ENCODE measurements at places on chromosomes 3 and 15. TPM values are rescaled to one million over a fixed set of nuclear protein-coding genes. Genes with fewer than 3 reads are reported as not detected.
A peak's percentile ranks its signal among the peaks of the same experiment; 100 is the strongest.

The KLHL40 gene
- polyA plus RNA-seq = not detected

The CD96 gene
- 205 TPM for polyA plus RNA-seq

The GAP43 gene
- not detected for polyA plus RNA-seq

The MYH15 gene
- not detected for polyA plus RNA-seq

DNA sequence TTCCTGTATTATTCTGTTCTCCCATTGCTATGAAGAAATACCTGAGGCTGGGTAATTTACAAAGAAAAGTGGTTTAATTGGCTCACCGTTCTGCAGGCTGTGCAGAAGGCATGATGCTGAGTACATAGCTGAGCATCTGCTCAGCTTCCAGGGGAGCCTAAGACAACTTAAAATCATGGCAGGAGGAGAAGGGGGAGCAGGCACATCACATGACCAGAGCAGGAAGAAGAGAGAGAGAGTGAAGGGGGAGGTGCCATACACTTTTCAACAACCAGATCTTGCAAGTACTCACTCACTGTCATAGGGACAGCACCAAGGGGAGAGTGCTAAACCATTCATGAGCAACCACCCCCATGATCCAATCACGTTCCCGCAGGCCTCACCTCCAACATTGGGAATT is 184.4 kb downstream of the GOLGA8K start:
- no peaks in the 10 kb centered on the region for H3K36me3 ChIP-seq
- DNase-seq = no peak
- no peaks in the 10 kb centered on the region for H3K4me1 ChIP-seq
- no peak overlapping the region for H3K4me3 ChIP-seq

DNA sequence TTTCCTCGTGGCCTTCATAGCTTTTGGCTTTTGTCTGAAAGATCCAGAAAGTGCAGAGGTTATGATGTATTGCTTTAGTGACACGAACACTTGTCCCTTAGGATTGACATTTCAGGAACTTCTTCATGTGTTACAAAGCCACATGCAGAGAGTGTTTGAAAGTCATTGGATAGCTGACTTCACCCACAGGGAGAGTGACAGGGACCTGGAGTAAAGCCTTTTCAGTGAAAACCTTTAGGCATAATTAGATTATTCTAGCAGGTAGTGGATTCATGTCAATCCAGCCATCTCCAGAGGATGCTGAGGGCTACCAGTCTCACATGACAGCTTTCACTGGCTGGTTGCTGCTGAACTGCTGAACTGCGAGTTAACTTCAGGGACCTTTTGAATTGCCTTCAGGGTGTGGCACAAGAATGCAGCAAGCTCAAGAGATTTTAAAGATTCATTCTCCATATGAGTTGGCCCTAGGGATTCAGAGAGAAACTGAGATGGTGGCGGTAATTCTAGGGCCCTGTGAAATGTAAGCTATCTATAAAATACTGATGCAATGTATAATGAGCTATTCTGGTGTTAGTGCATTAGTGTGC is 267.0 kb upstream of the GOLIM4 start:
- no peaks in the 10 kb centered on the region for H3K36me3 ChIP-seq
- no peak overlapping the region for H3K27ac ChIP-seq
- no peak overlapping the region for H3K4me3 ChIP-seq

DNA sequence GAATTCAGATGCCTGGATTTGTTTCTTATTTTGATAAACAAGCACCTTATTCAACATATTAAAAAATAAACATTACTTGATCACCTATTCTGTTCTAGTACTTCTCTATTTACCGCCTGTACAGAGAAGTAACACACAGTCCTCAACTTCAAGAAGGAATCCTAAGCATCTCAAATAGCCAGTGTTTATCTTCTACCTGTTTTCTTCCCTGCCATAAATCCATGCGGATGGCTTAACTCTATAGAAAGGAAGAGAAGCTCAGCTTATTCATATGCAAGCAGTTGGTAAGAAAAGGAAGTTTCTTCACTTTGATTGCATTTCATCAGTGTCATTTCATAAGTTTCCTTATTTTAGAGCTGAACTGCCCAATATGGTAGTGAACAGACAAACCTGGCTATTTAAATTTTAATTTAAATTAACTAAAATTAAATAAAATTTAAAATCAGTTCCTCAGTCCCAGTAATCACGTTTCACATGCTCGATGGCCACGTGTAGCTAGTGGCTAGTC is 210.0 kb upstream of the PEX5L start:
- no peak overlapping the region for H3K27ac ChIP-seq
- no peak for DNase-seq
- no peaks in the 10 kb centered on the region for H3K4me1 ChIP-seq
- H3K27me3 ChIP-seq = no peaks in the 10 kb centered on the region
- H3K4me3 ChIP-seq = no peak overlapping the region

DNA sequence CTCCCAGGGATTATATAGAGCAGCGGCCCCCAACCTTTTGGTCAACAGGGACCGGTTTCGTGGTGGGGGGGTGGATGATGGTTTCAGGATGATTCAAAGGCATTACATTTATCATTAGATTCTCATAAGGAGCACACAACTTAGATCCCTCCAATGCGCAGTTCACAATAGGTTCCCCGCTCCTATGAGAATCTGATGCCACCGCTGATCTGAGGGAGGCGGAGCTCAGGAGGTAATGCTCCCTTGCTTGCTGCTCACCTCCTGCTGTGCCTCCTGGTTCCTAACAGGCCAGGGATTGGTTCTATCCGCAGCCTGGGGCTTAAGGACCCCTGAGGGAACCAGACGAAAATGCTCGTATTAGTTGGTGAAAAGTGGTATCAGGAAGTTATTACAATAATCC is 1.3 kb upstream of the HACD2 start:
- peaks cover 8% of the 10 kb centered on the region for H3K4me1 ChIP-seq
- peak; percentile 4 for DNase-seq
- no peaks in the 10 kb centered on the region for H3K27me3 ChIP-seq
